Heart right ventricle (tissue), 16 donors: ENCODE measurements at places on chromosomes 11 and 22. TPM values are rescaled to one million over a fixed set of nuclear protein-coding genes. Genes with fewer than 3 reads are reported as not detected.

DNA sequence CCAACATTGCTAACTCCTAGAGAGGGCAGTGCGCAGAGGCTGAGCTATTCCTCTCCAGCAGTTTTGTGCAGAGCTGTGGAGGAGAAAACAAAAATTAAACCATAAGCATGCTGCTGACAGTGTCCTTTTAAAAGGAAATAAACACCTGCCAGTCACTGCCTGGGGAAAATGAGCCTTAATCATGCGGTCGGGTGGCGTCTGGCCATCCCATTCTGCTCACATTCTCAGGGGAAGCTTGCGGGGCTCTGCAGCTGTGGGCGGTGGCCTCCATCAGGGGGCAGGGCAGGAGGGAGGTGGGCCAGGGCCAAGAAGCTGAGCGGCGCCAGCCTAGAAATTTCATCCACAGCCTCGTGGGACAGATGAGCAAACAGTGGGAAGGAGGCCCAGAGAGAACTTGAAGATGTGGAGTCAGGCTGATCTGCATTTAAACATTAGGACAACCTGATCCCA lies 71.0 kb upstream of the TP53I11 start:
- peak; percentile 79 for DNase-seq

GRCh38 chr22:45980761-45981160 lies 3.8 kb upstream of the WNT7B start:
- DNase-seq = no peak

Gene OR56A1
- total RNA-seq = not detected

DNA sequence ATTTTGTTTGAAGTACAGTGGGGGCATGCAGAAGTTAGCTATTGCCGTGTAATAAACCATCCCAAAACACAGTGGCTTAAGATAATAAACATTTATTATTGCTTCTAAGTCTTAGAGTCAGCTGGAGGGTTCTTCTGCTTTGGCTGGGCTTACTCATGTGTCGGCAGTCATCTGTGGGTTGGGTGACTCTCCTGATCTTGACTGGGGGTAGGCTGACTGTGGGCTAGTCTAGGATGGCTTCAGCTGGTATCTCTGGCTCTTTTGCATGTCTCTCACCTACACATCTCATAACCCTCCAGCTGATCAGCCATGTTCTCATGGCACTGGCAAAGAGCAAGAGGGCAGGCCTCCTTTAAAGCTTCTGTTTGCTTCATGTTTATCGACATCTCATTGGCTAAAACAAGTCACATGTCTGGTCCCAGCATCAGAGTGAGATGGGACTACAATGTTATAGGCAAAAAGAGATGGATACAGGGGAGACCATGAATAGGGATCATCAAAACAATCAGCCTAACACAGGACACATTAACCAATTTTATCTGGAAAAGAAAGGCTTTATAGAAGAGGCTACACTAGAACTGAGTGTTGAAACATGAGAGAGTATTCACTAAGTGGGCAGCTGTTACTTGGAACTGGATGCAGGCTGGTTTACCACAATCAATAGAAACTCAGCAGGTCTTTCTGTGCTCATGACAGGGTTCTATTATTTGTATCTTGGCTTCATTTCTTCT lies 5.1 kb downstream of the LRRC51 start:
- DNase-seq = no peak

- DNase-seq = no peak
These were observed 539.3 kb downstream of the OPCML start for GRCh38 chr11:132992838-132993631.

- DNase-seq = no peak
These were observed 154.9 kb downstream of the SBF2 start for GRCh38 chr11:10139143-10139542.

DNA sequence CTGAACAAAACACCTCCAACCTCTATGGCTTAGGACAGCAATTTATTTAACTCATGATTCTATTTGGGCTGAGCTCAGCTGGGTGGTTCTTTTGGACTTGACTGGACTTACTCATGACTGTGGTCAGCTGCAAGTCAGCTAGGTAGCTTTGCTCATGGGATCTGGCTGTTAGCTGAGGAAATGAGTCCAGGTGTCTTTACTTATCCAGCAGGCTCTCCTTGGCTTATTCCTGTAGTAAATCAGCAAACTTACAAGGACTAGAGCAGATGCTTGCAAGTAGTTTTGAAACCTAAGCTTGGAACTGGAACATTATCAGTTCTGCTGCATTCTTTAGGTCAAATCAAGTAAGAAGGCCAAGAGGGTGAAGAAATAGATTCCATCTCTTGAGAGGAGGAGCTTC lies 8.0 kb upstream of the HIKESHI start:
- DNase-seq = no peak

Gene SEC14L3
- not detected for total RNA-seq

Gene CECR2
- total RNA-seq = 7.3 TPM

Gene SULT4A1
- total RNA-seq = 0.20 TPM

DNA sequence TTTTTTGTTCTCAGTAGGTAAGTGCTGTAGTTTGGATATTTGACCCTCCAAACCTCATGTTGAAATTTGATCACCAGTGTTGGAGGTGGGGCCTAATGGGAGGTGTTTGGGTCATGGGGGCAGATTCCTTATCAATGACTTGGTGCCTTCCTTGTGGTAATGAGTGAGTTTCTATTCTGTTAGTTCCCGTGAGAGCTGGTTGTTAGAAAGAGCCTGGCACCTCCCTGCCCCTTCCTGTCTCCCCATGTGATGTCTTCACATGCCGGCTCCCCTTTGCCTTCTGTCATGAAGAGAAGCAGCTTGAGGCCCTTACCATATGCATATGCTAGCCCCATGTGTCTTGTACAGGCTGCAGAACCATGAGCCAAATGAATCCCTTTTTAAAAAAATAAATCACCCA lies 138.3 kb downstream of the TMEM135 start:
- DNase-seq = no peak

DNA sequence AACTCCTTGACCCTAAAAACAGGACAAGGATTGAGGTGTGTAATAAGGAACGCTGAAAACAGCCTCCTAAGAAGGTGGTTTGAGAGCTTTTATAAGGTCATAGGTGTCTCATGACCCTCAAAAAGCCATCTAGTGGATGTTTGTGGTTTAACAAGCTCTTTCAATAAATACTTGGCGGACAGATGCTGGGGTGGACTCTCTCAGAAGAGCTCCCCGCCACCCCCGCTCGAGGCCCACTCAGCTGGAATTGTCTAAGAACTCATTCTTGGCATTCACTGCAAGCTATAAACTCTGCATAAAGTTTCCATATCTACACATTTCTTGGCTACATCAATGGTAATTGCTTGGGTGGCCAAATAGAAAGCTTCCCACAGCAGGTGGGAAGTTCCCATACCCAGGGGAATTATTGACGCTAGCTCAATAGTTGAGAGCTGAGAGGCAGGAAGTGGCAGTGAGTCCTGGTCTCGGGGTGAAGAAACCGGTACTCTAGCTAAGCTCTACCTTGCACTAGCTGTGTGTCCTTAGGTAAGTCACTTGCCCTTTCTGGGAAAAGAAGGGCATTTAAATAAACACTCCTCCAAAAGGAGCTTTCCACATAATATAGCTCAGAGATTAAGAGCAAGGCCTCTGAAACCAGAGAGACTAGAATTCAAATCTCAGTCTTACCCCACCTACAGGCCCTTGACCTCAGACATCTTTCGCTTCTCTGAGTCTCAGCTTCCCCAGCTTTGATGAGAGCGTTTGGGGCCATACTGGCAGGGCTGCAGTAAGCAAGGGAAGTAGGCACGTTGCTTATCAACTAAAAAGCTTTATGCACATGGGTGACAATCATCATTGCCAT lies 6.4 kb downstream of the MS4A15 start:
- DNase-seq = no peak

DNA sequence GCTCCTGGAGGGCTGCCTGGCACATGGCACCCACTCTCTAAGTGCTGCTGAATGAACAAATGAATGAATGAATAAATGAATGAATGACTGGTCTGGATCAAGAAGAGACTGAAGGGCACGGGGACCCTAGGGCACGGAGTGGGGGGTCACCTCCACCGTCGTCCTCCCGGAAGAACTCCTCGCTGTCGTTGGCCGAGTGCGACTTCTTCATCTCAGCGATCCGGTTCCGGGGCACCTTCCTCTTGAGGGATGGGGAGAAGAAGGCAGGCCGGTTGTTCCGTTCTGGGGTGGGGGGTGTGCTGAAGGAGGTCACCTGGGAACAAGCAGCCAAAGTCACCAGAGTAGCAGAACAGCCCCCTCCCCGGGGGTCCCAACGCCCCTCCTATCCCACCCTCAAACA lies 36.0 kb downstream of the NUP50 start:
- DNase-seq = no peak

DNA sequence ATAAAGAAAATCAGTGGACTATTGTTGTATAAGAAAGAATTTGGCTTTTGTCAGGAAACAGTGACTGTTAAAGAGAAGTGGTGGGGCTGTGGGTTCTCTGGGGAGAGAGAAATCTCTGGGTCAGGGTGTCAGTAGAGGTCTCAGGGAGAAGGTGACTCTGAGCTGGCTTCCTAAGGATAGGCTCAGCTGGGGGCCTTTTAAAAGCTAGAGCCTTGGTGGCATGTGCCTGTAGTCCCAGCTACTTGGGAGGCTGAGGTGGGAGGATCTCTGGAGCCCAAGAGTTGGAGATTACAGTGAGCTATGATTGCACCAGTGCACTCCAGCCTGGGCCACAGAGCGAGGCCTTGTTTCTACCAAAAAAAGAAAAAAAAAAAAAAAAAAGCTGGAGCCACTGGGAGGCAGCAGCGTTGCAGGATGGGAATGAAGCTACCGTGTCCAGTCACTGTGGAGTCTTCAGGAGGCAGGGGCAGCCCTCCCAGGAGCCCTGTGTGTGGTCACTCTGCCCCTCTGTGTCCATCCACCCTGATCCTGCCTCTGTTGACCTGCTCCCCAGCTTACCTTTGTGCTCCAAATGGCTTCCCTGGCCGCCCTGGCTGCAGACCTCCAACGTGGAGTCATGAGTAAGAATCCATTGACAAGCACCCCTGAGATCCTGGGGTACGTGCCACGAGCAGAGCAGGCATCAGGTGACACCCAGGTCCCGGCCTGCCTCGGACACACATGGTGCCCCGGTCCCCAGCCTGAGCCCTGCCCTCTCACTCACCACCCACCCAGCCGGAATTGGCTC lies 5.4 kb upstream of the MIF start:
- DNase-seq = no peak
